Activated CD8-positive, alpha-beta T cell treated with anti-CD3 and anti-CD28 coated beads for 36 hours (primary cell): ENCODE measurements at places on chromosomes 1 and 21. TPM values are rescaled to one million over a fixed set of nuclear protein-coding genes. Genes with fewer than 3 reads are reported as not detected.

ZNF684 gene
- total RNA-seq, result 4.2 TPM

CFHR1 gene
- not detected for total RNA-seq

CYP2J2 gene
- 0.83 TPM for total RNA-seq

PTPN14 gene
- total RNA-seq, result 0.27 TPM

CDC42BPA gene
- total RNA-seq, result 1.8 TPM

SPRR2B gene
- total RNA-seq, result not detected

GNG12 gene
- not detected for total RNA-seq

RGS13 gene
- total RNA-seq, result not detected

CLCC1 gene
- 14.3 TPM for total RNA-seq

PDZK1IP1 gene
- total RNA-seq, result not detected

TMPRSS2 gene
- total RNA-seq, result not detected

PUSL1 gene
- total RNA-seq, result 25.4 TPM

ST3GAL3 gene
- 14.5 TPM for total RNA-seq

TRIM45 gene
- total RNA-seq, result 0.27 TPM

FCGR1A gene
- total RNA-seq, result not detected

CNIH3 gene
- total RNA-seq, result 2.1 TPM

VANGL1 gene
- total RNA-seq, result 2.7 TPM

LIN28A gene
- total RNA-seq, result not detected

HUNK gene
- total RNA-seq, result 0.27 TPM

SPATA45 gene
- total RNA-seq, result not detected

CAPN2 gene
- total RNA-seq, result 33.6 TPM

AXDND1 gene
- total RNA-seq, result 1.5 TPM

VPS26C gene
- 70.9 TPM for total RNA-seq

OR6P1 gene
- total RNA-seq, result not detected

SYPL2 gene
- total RNA-seq, result not detected

VHLL gene
- not detected for total RNA-seq

SPOCD1 gene
- not detected for total RNA-seq

CYP4Z1 gene
- not detected for total RNA-seq

KRTAP21-1 gene
- not detected for total RNA-seq

CLDN14 gene
- total RNA-seq, result not detected

BRDT gene
- total RNA-seq, result not detected

PLPPR5 gene
- 0.07 TPM for total RNA-seq

IRF2BP2 gene
- 155 TPM for total RNA-seq

SAMD11 gene
- not detected for total RNA-seq

ANGPTL1 gene
- total RNA-seq, result not detected

KCNA3 gene
- total RNA-seq, result 15.5 TPM

KCNJ9 gene
- not detected for total RNA-seq

PLEKHM2 gene
- 42.9 TPM for total RNA-seq

FAM72B gene
- total RNA-seq, result 32.1 TPM

TRIM67 gene
- not detected for total RNA-seq

LAMC1 gene
- 0.23 TPM for total RNA-seq

TTC22 gene
- total RNA-seq, result 3.5 TPM

RNF186 gene
- total RNA-seq, result not detected

ARHGEF11 gene
- 1.8 TPM for total RNA-seq

MFSD2A gene
- 15.0 TPM for total RNA-seq

ST6GALNAC5 gene
- not detected for total RNA-seq

CCDC17 gene
- 1.9 TPM for total RNA-seq

PSEN2 gene
- 6.2 TPM for total RNA-seq

RRP15 gene
- total RNA-seq, result 24.3 TPM

LPAR3 gene
- 0.81 TPM for total RNA-seq

HHAT gene
- 0.99 TPM for total RNA-seq

TMEM222 gene
- 25.4 TPM for total RNA-seq

LORICRIN gene
- total RNA-seq, result not detected

HAPLN2 gene
- not detected for total RNA-seq

SLC30A2 gene
- not detected for total RNA-seq

RSPO1 gene
- total RNA-seq, result not detected
